ENCODE measurements at places on chromosomes 5 and 9.

DNA sequence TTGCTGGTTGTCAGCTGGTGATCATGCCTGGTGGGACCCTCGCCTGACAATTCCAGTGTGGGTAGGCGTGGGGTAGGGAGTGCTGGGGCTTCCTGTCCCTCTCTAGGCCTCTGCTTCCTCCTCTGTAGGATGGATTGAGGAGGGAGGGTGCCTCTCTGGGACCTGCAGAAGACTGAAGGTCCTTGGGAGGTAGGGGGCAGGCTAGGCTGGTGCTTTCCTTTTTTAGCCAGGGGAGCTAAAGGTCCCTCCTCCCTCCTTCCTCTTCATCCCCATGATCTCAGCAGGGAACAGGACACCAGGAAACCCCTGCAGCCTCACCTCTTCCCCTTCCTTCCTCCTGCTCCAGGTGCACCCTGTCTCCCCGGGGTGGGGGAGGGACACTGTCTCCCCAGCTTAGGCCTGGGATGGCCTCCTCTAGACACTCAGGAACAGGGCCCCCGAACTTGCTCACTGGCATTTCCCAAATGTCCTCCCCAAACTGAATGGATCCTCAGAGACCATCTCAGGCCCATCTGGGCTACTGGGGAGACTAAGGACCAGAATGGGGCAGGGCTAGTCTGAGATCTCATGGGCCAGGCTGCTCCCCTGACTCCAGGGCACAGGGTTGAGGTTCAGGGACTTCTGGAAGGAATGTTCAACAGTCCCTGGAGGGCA is 8.4 kb downstream of the SH2D3C start:
- no peak overlapping the region for H3K27ac ChIP-seq
- no peak overlapping the region for H3K4me3 ChIP-seq
- DNase-seq = no peak
- no peaks in the 10 kb centered on the region for H3K36me3 ChIP-seq

DNA sequence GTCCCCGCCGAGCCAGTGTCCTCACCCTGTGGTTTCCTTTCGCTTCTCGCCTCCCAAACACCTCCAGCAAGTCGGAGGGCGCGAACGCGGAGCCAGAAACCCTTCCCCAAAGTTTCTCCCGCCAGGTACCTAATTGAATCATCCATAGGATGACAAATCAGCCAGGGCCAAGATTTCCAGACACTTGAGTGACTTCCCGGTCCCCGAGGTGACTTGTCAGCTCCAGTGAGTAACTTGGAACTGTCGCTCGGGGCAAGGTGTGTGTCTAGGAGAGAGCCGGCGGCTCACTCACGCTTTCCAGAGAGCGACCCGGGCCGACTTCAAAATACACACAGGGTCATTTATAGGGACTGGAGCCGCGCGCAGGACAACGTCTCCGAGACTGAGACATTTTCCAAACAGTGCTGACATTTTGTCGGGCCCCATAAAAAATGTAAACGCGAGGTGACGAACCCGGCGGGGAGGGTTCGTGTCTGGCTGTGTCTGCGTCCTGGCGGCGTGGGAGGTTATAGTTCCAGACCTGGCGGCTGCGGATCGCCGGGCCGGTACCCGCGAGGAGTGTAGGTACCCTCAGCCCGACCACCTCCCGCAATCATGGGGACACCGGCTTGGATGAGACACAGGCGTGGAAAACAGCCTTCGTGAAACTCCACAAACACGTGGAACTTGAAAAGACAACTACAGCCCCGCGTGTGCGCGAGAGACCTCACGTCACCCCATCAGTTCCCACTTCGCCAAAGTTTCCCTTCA is 1.4 kb downstream of the GLIS3 start:
- no peaks in the 10 kb centered on the region for H3K36me3 ChIP-seq
- peak overlapping the region; percentile 84 for H3K27ac ChIP-seq
- peaks cover 12% of the 10 kb centered on the region for H3K4me1 ChIP-seq
- H3K27me3 ChIP-seq = no peaks in the 10 kb centered on the region

GRCh38 chr5:107821288-107821687 is 150.6 kb upstream of the EFNA5 start:
- H3K27ac ChIP-seq = no peak overlapping the region
- H3K27me3 ChIP-seq = no peaks in the 10 kb centered on the region
- no peak overlapping the region for H3K4me3 ChIP-seq
- no peaks in the 10 kb centered on the region for H3K36me3 ChIP-seq
- DNase-seq = no peak

GRCh38 chr5:59782856-59783255 is 110.7 kb downstream of the PDE4D start:
- no peak overlapping the region for H3K4me3 ChIP-seq
- H3K4me1 ChIP-seq = no peaks in the 10 kb centered on the region
- DNase-seq = no peak
- no peak overlapping the region for H3K27ac ChIP-seq

DNA sequence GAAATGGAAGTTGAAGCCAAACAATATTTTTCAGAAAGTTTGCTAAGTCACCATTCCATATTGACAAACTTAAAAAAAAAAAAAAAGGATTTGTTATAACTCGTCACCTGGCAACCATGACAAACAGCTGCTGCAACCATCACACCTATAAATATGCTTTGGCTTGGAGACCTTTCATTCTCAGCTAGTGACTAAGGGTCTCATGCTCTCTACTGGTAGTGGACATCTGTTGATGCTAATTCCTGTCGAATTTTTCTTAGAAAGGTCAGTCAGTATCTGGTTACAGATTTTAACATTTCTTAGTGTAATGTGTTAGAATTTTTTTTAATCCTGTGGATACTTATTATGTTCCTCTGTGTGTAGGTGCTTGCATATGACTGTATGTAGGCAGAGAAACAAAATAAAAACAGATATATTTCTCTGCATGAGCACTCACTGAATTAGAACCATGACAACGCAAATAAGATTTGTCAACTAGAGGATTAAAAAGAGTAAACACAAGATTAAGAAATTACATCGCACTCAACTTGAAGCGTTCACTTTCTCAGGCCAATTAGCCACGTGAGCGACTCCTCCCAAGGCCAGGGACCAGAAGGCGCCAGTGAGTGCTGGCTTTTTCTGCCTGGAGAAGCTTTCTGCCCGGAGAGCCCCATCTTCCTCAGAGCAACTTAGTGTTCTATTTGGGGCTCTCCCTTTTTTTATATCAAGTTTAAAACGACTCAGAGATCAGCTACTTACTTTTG is 27.0 kb upstream of the ZNF622 start:
- no peaks in the 10 kb centered on the region for H3K27me3 ChIP-seq
- peaks cover 17% of the 10 kb centered on the region for H3K4me1 ChIP-seq
- H3K36me3 ChIP-seq = no peaks in the 10 kb centered on the region
- peak; percentile 67 for DNase-seq
- H3K4me3 ChIP-seq = no peak overlapping the region
- peak overlapping the region; percentile 78 for H3K27ac ChIP-seq

DNA sequence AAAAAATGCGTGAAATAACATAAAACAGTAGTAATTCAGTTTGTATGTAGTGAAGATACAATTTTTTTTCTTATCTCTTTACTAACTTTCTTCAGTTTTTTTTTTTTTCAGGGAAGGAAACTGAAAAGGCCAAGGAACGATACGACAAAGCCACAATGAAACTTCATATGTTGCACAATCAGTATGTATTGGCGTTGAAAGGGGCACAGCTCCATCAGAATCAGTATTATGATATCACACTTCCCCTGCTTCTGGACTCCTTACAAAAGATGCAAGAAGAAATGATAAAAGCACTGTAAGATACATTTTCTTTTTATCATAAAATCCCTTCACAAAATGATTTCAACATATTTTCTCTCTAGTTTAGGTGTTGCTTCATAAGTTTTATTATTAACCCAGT is 120.0 kb downstream of the FER start:
- H3K36me3 ChIP-seq = peaks cover 4% of the 10 kb centered on the region
- no peak for DNase-seq
- no peaks in the 10 kb centered on the region for H3K4me1 ChIP-seq

DNA sequence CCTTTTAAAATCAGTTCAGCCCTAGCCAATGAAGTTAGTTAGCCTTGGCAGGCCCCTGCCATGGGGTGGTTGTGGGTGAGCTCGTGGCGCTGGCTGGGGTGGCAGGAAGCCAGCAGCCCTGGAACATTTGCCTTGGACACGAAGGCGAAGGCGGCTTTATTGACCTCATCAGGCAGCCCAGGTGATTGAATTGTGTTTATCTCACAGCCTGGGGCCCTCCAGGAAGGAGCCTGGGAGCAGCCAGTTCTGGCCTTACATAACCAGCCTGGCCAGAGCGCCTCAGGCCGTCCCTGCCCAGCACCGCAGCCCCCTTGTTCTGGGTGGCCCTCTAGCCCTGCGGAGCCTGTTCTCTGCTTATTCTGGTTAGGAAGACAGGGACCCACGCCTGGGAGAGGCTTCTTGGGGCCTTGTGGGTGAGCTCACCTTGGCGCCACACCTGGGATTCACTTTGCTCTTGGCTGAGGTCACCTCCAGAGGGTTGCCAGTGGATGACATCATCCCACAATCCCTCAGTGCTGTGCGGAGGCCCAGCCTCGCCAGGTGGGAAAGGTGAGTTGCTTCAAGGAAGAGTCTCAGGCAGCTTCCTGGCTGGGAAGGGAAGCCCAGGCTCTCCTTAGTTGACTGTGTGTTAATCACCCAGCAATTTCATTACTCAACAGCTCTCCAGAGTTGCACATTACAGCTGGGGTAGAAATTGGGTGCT is 54.4 kb upstream of the RPL26L1 start:
- H3K27me3 ChIP-seq = no peaks in the 10 kb centered on the region
- H3K4me1 ChIP-seq = peaks cover 34% of the 10 kb centered on the region
- H3K36me3 ChIP-seq = no peaks in the 10 kb centered on the region
- peak; percentile 25 for DNase-seq
- H3K27ac ChIP-seq = no peak overlapping the region

- H3K36me3 ChIP-seq = peaks cover 16% of the 10 kb centered on the region
- DNase-seq = no peak
- H3K4me3 ChIP-seq = no peak overlapping the region
- H3K4me1 ChIP-seq = no peaks in the 10 kb centered on the region
Measured at GRCh38 chr5:160044391-160044804, 35.5 kb downstream of the TTC1 start.

- no peak overlapping the region for H3K27ac ChIP-seq
- peaks cover 25% of the 10 kb centered on the region for H3K36me3 ChIP-seq
- H3K27me3 ChIP-seq = no peaks in the 10 kb centered on the region
- H3K4me1 ChIP-seq = no peaks in the 10 kb centered on the region
Measured at GRCh38 chr5:123371575-123372179, 51.5 kb downstream of the CEP120 start.

DNA sequence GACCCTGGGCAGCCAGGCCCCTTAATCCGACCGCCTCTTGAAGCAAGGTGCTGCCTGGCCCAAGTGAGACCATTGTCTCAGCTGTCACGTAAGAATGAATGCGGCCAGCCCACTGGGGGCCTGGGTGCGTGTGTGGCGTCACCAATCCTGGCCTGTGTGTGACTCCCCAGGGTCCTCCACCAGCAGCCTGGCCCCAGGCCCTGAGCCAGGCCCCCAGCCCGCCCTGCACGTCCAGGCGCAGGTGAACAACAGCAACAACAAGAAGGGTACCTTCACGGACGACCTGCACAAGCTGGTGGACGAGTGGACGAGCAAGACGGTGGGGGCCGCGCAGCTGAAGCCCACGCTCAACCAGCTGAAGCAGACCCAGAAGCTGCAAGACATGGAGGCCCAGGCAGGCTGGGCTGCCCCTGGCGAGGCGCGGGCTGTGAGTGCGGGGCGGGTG is 124.2 kb downstream of the WNK2 start:
- peaks cover 6% of the 10 kb centered on the region for H3K27me3 ChIP-seq
- H3K4me1 ChIP-seq = no peaks in the 10 kb centered on the region
- no peaks in the 10 kb centered on the region for H3K36me3 ChIP-seq
- DNase-seq = peak; percentile 3

GRCh38 chr9:120893611-120894307 is 16.8 kb upstream of the PHF19 start:
- no peaks in the 10 kb centered on the region for H3K27me3 ChIP-seq
- H3K4me3 ChIP-seq = no peak overlapping the region
- DNase-seq = no peak

GRCh38 chr9:75950998-75951397 is 60.5 kb downstream of the PCSK5 start:
- H3K27ac ChIP-seq = no peak overlapping the region
- H3K36me3 ChIP-seq = peaks cover 12% of the 10 kb centered on the region
- H3K4me1 ChIP-seq = no peaks in the 10 kb centered on the region
- no peak for DNase-seq

- no peak overlapping the region for H3K4me3 ChIP-seq
- DNase-seq = no peak
- no peaks in the 10 kb centered on the region for H3K36me3 ChIP-seq
- no peaks in the 10 kb centered on the region for H3K4me1 ChIP-seq
- no peak overlapping the region for H3K27ac ChIP-seq
Measured at GRCh38 chr5:156759156-156759555, 90.9 kb upstream of the PPP1R2B start.

DNA sequence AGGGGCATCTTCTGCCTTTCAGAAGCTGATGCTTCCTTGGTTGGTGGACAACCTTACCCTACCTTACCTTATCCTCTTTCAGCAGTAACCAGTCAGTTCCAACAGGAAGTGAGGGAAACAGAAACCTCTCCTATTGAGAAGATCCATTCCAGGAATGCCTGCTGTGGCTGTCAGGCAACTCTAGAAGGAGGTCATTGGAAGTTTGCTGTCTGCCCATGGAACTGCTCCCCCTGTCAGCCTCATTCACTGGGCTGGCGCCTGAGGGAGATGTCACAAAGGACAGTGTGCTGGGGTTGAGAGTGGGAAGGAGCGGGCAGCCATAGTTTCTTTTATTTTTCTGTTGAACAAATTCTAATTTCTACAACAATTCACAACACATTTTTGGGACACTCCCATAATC is 54.7 kb downstream of the IRX1 start:
- no peak overlapping the region for H3K4me3 ChIP-seq
- no peak for DNase-seq
- no peaks in the 10 kb centered on the region for H3K36me3 ChIP-seq
- no peaks in the 10 kb centered on the region for H3K27me3 ChIP-seq
- H3K27ac ChIP-seq = no peak overlapping the region
- H3K4me1 ChIP-seq = no peaks in the 10 kb centered on the region

GRCh38 chr5:18968966-18969365 is 1019.0 kb downstream of the CDH18 start:
- H3K4me1 ChIP-seq = no peaks in the 10 kb centered on the region
- no peaks in the 10 kb centered on the region for H3K36me3 ChIP-seq
- DNase-seq = no peak
- no peak overlapping the region for H3K4me3 ChIP-seq
- no peak overlapping the region for H3K27ac ChIP-seq

- H3K4me3 ChIP-seq = no peak overlapping the region
- H3K27me3 ChIP-seq = no peaks in the 10 kb centered on the region
- peaks cover 14% of the 10 kb centered on the region for H3K4me1 ChIP-seq
- H3K27ac ChIP-seq = no peak overlapping the region
- peak; percentile 27 for DNase-seq
Measured at GRCh38 chr5:144191998-144192397, 21.3 kb downstream of the KCTD16 start.

GRCh38 chr9:16193066-16193465 is 640.2 kb downstream of the CCDC171 start:
- peaks cover 25% of the 10 kb centered on the region for H3K4me1 ChIP-seq
- no peaks in the 10 kb centered on the region for H3K27me3 ChIP-seq
- no peak overlapping the region for H3K4me3 ChIP-seq
- H3K27ac ChIP-seq = peak overlapping the region; percentile 81
- no peaks in the 10 kb centered on the region for H3K36me3 ChIP-seq
- DNase-seq = peak; percentile 45

GRCh38 chr9:130358928-130359327 is 85.8 kb upstream of the ASS1 start:
- no peaks in the 10 kb centered on the region for H3K4me1 ChIP-seq
- no peak overlapping the region for H3K27ac ChIP-seq
- no peaks in the 10 kb centered on the region for H3K27me3 ChIP-seq
- no peak overlapping the region for H3K4me3 ChIP-seq
- H3K36me3 ChIP-seq = no peaks in the 10 kb centered on the region

Data from SJCRH30 (cell line).